AG20443 (cell line): ENCODE measurements at places on chromosomes 2 and 18.

- no peak for DNase-seq
These were observed 132.2 kb downstream of the SMAD7 start for GRCh38 chr18:48818329-48819254.

DNA sequence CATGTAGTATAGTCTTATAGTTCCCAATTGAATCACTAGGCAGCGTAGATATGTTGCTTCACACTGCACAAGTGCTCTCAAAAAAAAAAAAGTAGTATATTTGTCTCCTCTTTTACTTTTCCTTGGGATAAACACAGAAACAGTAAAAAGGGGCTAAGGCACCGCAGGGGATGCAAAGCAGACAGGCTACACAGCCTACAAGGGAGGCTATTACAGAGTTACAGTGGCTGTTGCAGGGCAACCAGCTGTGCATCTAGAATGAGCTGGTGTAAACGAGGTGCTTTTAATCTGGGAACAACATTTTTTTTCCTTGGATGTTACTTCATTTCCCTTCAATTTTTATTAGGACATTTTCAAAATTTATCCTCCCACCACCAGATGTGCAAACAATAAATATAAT is 1934.7 kb upstream of the CELF4 start:
- DNase-seq = no peak

GRCh38 chr2:97645112-97645694 is 659 bp upstream of the COX5B start:
- no peak for DNase-seq

DNA sequence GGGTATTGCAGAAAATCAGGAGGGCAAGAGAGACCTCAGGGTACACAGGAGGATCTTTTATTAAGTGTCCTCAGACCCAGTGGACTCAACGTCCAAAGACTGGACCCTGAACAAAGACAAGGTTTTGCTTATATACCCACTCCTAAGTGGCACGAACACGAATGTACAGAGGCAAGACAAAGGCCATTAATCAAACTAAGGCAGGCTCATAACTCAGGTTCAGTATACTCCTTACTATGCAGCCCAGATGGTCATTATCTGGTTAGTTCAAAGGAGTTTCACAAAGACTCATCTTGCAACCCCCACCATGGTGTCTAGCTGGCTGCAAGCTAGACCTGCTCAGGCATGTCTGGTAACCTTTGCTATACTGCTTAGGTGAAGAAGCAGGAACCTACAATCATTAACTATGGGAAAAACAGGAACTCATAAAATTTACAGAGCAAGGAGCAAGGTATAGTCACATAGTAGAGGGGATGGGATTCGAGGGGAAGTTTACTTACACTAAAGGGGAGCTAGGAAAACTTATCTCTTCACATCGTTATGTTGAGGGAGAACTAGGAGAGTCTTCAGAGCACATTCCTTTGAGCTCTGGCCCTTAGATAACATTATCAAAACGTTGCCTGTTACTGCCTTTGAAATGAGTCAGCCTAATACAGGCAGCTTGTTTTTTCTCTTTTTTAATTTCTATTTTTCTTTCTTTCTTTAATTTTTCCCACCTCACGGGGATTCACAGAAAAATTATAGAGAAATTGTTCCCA is 33.9 kb downstream of the SLC4A3 start:
- no peak for DNase-seq

- no peak for DNase-seq
These were observed 291.2 kb upstream of the SLC14A2 start for GRCh38 chr18:45324101-45324494.

DNA sequence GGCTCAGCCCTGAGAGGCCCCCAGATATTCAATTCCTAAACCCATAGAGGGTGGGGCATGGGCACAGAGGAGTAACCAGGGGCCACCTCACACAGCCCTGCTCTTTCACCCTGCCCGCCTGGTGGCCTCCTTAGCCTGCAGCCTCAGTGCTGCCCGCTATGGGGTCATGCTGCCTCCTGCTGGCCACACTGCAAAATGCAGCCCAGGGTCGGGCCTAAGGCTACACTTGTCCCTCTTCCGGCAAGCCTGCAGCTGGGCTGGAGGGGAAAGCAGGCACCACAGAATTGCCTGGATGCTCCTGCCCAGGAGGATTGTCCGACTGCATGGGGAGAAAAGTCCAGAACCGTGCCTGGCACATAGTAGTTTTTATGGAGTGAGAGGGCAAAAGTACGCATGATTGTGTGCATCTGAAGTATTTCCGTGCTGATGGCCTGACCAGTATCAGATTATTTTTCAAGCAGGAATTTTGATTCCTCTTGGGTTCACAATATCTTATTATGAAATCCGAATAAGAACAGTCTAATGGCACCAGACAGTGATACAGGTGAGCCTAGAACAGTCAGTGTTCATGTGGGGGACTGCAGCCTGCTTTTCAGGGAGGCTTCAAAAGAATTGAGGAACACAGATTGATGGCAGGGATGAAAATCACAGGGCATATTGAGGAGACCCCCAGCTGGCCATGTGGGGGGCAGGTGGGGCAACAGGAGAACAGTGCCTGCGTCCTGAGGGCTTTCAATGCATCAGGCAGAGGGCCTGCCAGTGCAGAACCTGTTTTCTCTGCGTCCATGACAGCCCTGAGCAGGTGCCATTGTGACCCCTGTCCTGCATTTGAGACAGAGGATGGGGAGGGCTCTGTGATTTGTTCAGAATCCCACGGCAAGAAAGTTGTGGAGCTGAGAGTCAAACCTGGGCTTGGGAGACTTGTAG is 51.2 kb upstream of the ALPP start:
- peak; percentile 84 for DNase-seq

DNA sequence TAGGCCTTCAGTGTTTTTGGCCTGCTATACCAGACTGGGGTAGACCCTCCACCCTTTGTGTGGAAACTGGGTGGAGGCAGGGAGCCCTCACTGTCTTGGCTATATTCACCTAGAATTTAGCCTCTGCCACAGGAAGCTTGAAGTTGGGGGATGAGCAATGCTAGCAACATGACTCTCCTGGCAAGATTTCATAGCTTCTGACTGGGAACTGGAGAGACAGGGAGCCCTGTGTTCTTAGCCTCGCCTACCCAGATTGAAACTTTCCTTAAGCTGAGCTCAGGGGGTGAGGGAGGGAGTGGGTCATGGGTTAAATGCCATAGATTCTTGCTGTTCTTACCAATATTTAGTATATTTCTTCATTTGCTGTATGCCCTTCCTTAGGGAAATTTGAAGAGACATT is 46.8 kb upstream of the FAM98A start:
- DNase-seq = no peak

GRCh38 chr18:78999939-79000338 is 20.3 kb downstream of the SALL3 start:
- no peak for DNase-seq

GRCh38 chr2:620471-621302 is 56.5 kb downstream of the TMEM18 start:
- no peak for DNase-seq

- no peak for DNase-seq
These were observed 242.0 kb downstream of the TMEM182 start for GRCh38 chr2:103003750-103004260.

DNA sequence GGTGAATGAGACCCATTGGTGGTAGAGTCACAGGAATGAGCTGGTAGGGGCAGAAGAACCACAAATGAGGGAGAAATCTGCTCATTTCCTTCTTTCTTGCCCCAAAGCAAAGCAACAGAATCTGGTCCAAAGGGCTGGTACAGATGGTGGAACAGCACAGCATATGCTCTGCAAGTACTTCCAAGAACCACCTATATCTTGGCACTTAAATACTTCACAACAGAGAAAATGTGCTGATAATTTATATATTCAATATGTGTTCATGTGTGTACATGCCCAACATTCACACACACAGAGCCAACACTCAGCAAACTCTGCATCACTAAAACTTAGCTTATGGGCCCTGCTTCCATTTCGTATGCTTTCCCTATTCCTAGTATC is 884.4 kb upstream of the KLHL29 start:
- no peak for DNase-seq

DNA sequence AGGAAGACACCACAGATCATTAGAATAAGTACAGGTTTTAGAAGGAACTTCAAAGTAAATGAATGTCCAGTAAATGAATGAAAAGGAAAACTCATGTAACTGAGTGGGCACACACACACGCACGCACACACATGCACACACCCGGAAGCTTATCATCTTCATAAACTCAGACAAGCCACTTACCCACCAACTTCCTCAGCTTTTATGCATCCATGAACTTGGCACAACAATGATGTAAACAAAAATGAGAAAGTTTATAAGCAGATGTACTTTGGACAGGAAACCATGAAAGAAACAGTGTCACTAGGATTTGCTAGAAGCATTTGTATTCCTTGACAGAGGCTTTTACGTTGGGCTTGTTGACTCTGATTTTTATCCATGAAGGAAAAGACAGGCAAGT is 23.2 kb downstream of the RNF152 start:
- no peak for DNase-seq

DNA sequence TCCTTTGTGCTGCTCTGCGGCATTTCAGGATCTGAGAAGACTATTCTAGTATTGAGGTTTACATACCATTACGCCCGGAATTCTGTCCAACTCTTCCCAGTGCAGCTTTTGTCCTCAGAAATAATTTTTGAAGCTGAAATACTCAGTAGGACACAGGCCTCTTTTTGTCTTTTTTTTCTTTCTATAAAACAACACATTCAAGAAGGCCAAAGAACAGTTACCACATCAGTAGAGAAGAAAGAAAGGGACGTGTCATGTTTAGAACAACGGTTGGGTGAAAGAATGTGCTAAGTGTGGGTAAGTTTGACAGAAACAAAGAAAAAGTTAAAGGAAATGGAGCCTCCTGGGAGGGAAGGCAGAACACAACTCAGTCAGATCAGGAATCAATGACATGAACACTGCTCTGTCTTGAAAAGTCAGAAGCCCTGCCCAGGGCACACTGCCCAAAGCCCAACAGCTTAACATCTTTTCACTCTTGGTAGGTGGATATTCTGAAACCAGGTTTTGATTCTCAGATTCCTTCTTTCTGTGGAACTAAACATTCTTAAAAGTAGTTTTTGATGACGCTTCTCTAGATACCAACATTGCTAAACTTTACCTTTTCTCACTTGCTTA is 198.6 kb upstream of the CWC22 start:
- DNase-seq = no peak

DNA sequence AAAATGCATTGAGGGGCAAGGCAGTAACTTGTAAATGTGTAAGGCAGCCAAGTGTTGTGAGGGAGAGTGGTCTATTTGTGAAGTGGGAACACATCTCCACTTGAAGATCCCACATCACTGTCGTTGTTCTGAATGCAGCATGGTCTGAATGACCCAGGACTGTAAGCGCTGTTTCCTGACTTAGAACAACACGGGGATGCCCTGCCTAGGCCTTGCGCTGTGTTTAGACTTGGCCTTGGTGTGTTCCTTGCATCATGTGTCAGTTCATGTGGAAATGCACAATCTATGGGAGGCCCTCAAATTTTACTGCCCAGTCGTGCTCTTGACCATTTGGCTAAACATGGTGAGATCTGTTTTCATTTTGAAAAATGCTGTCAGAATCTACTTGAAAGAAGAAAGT is 205.1 kb downstream of the SOX11 start:
- DNase-seq = no peak

- no peak for DNase-seq
These were observed 71.4 kb upstream of the LAPTM4A start for GRCh38 chr2:20122864-20123263.

DNA sequence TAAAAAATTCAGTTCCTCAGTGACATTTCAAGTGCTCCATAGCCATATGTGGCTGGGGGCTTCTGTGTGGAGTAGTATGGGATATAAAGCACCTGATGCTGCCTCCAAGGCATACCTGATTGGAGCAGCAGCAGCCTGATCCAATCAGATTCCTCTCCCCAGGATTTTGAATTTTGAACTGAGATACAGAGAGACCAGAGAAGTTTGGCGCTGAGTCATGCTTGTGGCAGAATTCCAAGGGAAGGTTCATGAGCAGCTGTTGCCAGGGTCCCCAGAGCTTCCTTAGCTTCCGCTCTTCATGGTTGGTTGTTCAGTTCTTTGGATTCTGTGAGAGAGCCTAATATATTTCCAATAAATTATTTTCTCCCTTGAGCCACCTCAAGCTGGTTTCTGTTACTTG is 29.0 kb upstream of the CFAP36 start:
- DNase-seq = peak; percentile 27

- DNase-seq = no peak
These were observed 45.1 kb upstream of the HDAC4 start for GRCh38 chr2:239445771-239446524.

DNA sequence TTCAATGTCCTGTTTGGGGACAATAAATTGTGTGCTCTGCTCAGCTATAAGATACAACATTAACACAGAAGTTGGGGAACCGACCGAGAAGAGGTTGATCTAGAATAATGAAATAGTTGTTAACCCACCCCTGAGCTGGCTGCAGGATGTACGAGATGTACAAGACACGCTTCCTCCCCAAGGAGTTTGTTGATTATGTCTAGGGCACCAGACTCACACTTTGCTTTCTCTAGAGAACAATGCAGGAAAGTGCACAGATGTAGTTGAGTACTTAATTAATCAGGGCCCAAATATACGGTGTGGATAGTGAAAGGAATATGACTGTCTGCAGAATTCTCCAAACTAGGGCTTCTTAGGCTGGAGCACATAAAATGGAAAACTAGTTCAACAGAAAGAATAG is 415.2 kb upstream of the TNP1 start:
- no peak for DNase-seq

GRCh38 chr2:25273985-25274535 is 67.7 kb downstream of the DNMT3A start:
- no peak for DNase-seq

DNA sequence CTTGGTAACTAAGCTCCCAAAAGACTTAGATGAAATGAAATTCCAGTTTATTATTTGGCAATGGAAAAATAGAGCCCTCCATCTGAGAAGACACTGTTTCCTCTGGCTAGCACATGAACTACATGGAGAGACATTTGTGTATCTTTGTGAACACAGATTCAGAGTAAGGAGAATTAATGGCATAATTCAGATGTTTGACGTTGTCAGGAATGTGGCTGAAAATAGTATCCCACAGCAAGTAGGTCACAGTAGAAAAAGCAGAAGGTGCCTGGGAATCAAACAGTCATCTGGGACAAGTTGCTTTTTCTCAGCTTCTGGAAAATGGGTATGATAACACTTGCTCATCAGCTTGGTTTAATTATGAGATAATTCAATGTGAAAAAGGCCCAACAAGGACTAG is 288.6 kb downstream of the PTPRM start:
- no peak for DNase-seq

- DNase-seq = no peak
These were observed 403.2 kb downstream of the DSC3 start for GRCh38 chr18:30639361-30639760.
